ENCODE measurements at places on chromosomes 6 and 20.

GRCh38 chr6:50128420-50129005 is 78.8 kb upstream of the DEFB112 start:
- no peak for DNase-seq

DNA sequence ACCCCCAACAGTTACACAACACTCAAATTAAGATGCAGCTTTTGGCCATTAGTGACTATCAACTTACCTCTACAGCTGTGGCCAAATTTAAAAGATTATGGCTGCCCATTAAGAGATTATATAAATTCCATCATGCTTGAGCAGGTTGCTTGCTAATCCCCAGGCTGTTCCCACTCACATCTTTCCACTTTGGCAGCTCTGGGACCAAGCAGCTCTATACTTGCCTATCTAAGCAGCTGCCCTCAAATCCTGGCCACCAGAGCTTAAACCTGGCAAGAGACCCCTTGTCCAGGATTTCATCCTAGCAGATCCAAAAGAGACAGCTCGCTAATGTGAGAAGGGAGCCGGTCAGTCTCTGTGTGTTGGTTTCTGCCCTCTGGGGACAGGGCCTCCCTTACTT is 127.9 kb downstream of the SLC23A2 start:
- no peak for DNase-seq

- DNase-seq, result no peak
Observed at GRCh38 chr6:55557146-55557545, 21.8 kb downstream of the HMGCLL1 start.

DNA sequence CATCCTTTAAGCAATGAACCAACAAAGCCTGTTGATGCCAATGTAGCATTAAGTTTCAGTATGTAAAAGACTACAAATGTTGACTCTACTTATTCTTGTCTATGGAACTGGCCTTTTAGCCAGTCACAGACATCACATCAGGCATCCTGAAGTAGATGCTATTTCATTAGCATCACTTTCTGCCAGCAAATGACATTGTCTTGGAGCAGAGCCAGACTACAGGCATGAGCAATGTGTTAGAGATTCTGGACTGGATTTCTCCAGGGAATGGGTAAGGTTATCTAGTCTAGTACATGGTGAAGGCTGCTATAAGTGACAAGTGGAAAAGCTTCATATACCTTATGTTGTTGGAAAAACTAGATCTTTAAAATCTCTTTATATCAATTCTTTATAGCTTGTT is 142.9 kb downstream of the ADGRB3 start:
- no peak for DNase-seq

- DNase-seq, result no peak
Observed at GRCh38 chr6:149267072-149267471, 50.4 kb upstream of the TAB2 start.
